ENCODE measurements at places on chromosomes 1 and 21. TPM values are rescaled to one million over a fixed set of nuclear protein-coding genes. Genes with fewer than 3 reads are reported as not detected.

TRIM46 gene
- not detected for total RNA-seq

TP73 gene
- total RNA-seq = 11.7 TPM

- no peak for DNase-seq
Measured at GRCh38 chr1:171248302-171248701, at the start of gene FMO1. TSS of gene FMO1 (plus strand) at chr1:171248494. CDS start at chr1:171258088, 9,594 bp downstream.

- peak; percentile 67 for DNase-seq
Measured at GRCh38 chr1:27099135-27099586, 55.8 kb downstream of the SLC9A1 start.

- no peak for DNase-seq
Measured at GRCh38 chr1:174850726-174851125, 149.0 kb upstream of the CACYBP start.

DNA sequence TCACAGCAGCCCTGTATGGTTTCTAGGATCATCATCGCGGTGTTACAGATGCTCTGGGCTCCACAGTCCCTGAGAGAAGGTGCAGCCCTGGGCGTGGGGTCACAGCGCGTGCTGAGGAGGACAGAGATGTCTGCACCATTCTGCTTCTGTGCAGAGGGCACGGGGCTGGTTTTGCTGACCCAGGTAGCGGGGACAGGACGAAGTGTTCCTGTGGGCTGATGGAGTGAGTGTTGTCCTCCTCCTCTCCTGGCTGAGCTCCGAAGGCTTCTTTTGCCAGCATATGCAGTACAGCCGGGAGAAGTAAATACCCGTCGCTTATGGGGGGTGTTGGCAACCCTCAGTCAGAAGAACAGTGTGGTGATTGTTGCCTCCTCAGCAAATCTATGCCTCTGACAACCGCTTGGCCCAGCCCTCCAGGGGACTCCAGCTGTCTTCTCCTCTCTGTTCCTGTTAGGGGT is 101.5 kb downstream of the DDX20 start:
- no peak for DNase-seq

ANKRD35 gene
- total RNA-seq = 0.09 TPM

DNA sequence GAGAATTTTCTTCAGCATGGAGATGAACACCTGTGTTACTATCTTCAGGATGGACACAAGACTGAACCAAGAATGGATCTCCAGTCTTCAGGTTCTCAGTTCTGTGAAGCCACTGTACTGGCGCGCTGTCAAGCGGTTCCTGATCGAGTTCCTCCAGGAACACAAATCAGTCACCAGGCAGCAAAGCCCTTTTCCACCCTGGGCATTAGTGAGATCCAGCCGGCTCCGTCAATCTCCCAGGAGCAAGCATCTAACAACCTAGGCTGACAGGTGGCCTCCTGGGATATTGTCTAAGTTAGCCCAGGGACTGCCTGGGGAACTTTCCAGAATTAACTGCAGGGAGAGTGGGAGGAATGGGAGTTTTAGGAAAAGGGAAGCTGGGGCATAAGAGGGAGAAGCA is 9.7 kb upstream of the IGFN1 start:
- DNase-seq = no peak

GRCh38 chr1:4636644-4637380 is 17.6 kb upstream of the AJAP1 start:
- no peak for DNase-seq

- DNase-seq = peak; percentile 54
Measured at GRCh38 chr1:55214934-55215193, 300 bp downstream of the USP24 start.

- DNase-seq = peak; percentile 82
Measured at GRCh38 chr1:15152318-15153183, 996 bp upstream of the TMEM51 start.

- DNase-seq = no peak
Measured at GRCh38 chr1:238606457-238606856, 715.7 kb upstream of the ZP4 start.

GRCh38 chr1:56958526-56958925 is 7.3 kb downstream of the C8B start:
- peak; percentile 44 for DNase-seq

GRCh38 chr1:207028884-207029650 is 3.5 kb downstream of the C1orf116 start:
- no peak for DNase-seq

DNA sequence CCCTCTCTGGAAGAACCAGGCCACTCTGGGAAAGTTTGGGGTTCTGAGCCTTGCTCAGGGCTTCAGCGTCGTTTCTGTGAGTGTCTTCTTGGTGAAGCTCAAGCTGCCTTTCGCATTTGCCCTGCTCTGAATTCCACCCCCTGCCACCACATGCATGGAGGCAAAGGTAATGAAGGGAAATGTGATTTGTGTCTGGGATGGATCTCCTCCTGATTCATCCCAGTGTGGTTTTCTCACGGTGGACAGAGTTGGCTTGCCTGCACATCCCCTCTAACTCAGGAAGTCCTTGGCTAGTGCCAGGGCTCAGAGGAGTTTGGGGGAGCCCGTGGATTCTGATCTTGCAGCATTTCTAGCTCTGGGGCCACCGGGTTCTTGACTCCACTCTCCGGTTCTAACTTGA is 173.6 kb upstream of the RAB4A start:
- no peak for DNase-seq

GLIS1 gene
- total RNA-seq = not detected

GRCh38 chr1:109080441-109081082 is 4.8 kb upstream of the TAF13 start:
- no peak for DNase-seq
